ENCODE measurements at places on chromosomes 1 and 21. TPM values are rescaled to one million over a fixed set of nuclear protein-coding genes. Genes with fewer than 3 reads are reported as not detected.

The TNFRSF4 gene
- total RNA-seq, result 0.17 TPM

The OR10J5 gene
- not detected for total RNA-seq

The RPTN gene
- total RNA-seq, result not detected

The CCT8 gene
- 173 TPM for total RNA-seq

The MMP23B gene
- total RNA-seq, result 8.2 TPM

Measured in smooth muscle cell of the pulmonary artery (primary cell).